H7 (cell line): ENCODE measurements at places on chromosomes 1 and 21. TPM values are rescaled to one million over a fixed set of nuclear protein-coding genes. Genes with fewer than 3 reads are reported as not detected.

DMBX1 gene
- 4.2 and 5.4 TPM in 2 replicates for total RNA-seq

GRIK1 gene
- total RNA-seq: not detected in 2 replicates

DYNLT5 gene
- 0.18 and 0.42 TPM in 2 replicates for total RNA-seq

ARID1A gene
- total RNA-seq: 45.5 and 59.5 TPM in 2 replicates

PLA2G2C gene
- total RNA-seq: 0.04 TPM in 1 of 2 replicates, not detected in the other

NES gene
- 220 and 231 TPM in 2 replicates for total RNA-seq

SYPL2 gene
- 1.1 and 4.4 TPM in 2 replicates for total RNA-seq

SLC2A5 gene
- 0.03 TPM in 1 of 2 replicates, not detected in the other for total RNA-seq

TAL1 gene
- total RNA-seq: 0.07 and 0.70 TPM in 2 replicates

HMGCS2 gene
- not detected in 2 replicates for total RNA-seq

LRP8 gene
- total RNA-seq: 144 and 157 TPM in 2 replicates

ALG14 gene
- 0.67 and 0.73 TPM in 2 replicates for total RNA-seq

PFKL gene
- 149 and 158 TPM in 2 replicates for total RNA-seq

AMY2A gene
- not detected in 2 replicates for total RNA-seq

ELAPOR1 gene
- total RNA-seq: 0.07 and 0.10 TPM in 2 replicates

RHBDL2 gene
- total RNA-seq: 0.03 and 1.2 TPM in 2 replicates

FAM167B gene
- 3.1 and 4.1 TPM in 2 replicates for total RNA-seq

LMOD1 gene
- total RNA-seq: 0.42 and 0.48 TPM in 2 replicates

RGS13 gene
- total RNA-seq: not detected in 2 replicates

AADACL4 gene
- not detected in 2 replicates for total RNA-seq

KRTAP21-2 gene
- total RNA-seq: not detected in 2 replicates

C1orf167 gene
- total RNA-seq: 0.28 and 1.5 TPM in 2 replicates

AHCYL1 gene
- 49.1 and 54.3 TPM in 2 replicates for total RNA-seq

SLFNL1 gene
- total RNA-seq: 0.30 TPM in 1 of 2 replicates, not detected in the other

NBPF10 gene
- total RNA-seq: 0.42 and 0.89 TPM in 2 replicates

TMPRSS15 gene
- total RNA-seq: not detected in 2 replicates

WDR3 gene
- total RNA-seq: 49.7 and 51.4 TPM in 2 replicates

OR2W3 gene
- not detected in 2 replicates for total RNA-seq

TFF2 gene
- total RNA-seq: not detected in 2 replicates

ERICH3 gene
- not detected in 2 replicates for total RNA-seq

FCGR3B gene
- not detected in 2 replicates for total RNA-seq

PCP4L1 gene
- 0.35 TPM in 1 of 2 replicates, not detected in the other for total RNA-seq

CLCNKB gene
- total RNA-seq: 2.4 and 2.8 TPM in 2 replicates

GBP1 gene
- total RNA-seq: not detected in 2 replicates

RGS4 gene
- 0.26 and 1.0 TPM in 2 replicates for total RNA-seq

TSSK3 gene
- total RNA-seq: 1.2 and 3.7 TPM in 2 replicates

PDC gene
- total RNA-seq: not detected in 2 replicates

OR10R2 gene
- not detected in 2 replicates for total RNA-seq

AMY1A gene
- total RNA-seq: not detected in 2 replicates

RNF186 gene
- total RNA-seq: not detected in 2 replicates

TFAP2E gene
- 0.94 and 2.2 TPM in 2 replicates for total RNA-seq

DMRTA2 gene
- 0.10 TPM in 1 of 2 replicates, not detected in the other for total RNA-seq

TBX19 gene
- 2.1 and 2.7 TPM in 2 replicates for total RNA-seq
